ENCODE measurements at places on chromosomes 3 and 15.
A peak's percentile ranks its signal among the peaks of the same experiment; 100 is the strongest.

DNA sequence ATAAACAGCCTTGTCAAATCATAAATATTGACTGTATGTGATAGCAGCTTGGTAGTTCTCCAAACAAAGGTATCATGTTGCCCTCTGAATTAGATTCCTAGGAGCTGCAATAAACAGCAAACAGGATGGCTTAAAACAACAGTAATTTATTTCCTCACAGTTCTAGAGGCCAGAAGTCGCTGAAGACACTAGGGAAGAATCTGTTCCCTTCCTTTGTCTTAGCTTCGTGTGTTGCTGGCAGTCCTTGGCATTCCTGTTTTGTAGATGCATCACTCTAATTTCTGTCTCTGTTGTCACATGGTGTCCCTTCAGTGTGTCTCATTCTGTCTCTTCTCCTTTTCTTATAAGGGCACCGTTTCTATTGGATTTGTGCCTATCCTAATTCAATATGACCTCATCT lies 679.3 kb downstream of the OTOL1 start:
- DNase-seq: no peak

DNA sequence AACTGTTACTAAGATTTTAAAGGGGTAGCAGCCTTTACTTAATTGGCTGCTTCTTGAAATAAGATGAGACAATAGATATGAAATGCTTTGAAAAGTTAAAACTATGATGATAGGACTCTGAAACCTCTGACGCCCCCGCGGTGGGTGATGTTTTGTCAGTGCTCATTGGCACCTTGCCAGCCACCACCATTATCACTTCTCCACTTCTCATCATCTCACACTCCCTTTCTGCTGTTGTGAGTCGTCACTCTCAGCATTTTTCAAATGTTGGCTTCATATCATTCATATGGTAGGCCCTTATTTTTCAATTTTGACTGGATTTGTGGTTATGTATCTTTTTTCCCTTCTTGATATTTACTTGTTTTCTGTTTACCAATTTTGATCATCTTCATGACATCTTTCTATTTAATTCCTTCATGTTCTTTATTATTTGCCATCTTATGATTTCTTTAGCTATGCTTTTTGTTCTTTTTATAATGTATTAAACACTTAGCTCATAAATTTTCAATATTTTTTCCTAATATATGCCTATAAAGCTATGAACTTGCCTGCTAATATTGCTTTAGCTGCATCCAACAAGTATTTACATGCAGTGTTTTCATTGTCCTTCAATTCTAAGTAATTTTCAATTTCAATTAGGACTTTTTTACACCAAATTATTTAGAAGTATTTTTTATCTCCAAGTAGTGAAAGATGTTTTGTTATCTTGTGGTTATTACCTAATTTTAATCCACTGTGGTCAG lies 30.3 kb upstream of the SKOR1 start:
- no peak for DNase-seq

- no peak for DNase-seq
Measured at GRCh38 chr3:159074756-159075701, 273.2 kb downstream of the MFSD1 start.

DNA sequence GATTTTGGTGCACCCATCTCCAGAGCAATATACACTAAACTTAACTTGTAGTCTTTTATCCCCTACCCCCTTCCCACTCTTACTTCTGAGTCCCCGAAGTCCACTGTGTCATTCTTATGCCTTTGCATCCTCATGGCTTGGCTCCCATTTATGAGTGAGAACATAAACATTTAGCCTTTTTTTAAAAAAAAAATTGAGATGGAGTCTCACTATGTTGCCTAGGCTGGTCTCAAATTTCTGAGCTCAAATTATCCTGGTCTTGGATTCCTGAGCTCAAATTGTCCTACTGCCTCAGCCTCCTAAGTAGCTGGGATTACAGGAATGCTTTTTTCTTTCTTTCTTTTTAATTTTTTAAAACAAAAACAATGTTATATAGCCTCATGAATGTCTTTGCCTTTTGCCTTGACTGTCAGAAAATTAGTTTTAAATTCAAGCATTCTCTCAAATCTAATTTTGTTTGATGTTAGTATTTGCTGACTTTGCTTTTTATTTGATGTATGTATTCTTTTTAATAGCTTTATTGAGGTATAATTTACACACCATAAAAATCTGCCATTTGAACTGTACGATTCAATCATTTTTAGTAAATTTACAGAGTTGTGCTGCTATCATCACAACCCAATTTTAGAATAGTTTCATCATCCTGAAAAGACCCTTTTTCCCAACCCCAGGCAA lies 46.9 kb downstream of the NFKBIZ start:
- no peak for DNase-seq

DNA sequence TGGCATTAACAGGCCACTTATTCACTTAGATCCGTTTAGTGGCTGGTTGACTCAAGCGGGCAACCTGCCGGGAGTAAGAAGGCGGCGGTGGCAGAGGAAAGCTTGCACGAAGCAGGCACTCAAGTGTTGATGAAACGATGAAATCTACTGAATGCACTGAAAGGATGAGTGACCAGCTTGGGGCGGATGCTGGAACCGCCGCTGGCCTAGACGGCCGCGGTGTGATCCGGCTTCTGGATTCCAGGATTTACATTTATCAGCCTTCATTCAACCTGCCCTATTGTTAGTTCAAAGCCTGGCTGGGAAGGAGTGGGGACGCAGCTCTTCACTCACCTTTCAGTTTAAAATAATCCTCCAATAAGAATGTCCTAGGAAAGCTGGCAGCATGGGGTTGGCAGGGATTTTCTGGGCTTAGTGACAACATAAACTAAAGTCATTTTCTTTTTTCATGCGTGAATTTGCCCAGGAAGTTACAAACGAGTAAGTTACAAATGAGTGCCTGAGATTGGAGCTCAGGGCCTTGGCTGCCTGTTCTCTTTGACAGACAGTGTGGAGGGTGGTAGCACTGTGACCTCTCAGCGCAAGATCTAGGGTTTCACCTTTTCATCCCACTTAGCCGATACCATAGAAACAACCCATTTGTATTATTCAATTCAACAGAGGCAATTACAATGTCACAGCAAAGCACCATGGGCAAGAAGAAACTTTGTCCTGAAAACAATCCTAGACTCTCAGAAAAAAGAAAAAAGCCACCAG lies 1.1 kb upstream of the PLCH1 start:
- DNase-seq: peak; percentile 74

DNA sequence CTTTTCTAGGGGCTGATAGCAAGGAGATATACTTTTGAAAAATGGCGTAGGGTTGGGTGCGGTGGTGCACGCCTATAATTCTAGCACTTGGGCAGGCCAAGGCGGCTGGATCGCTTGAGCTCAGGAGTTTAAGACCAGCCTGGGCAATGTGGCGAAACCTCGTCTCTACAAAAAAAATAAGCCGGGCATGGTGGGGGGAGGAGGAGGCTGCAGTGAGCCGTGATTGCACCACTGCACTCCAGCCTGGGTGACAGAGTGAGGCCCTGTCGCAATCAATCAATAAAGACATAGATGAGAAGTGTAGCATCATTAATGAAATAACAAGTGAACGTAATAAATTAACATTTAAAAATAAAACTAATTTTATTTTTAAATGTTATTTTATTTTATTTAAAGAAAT lies 134.6 kb downstream of the SLCO3A1 start:
- DNase-seq: no peak

GRCh38 chr15:95669146-95669922 lies 661.2 kb upstream of the NR2F2 start:
- no peak for DNase-seq

All from PC-3 (cell line).